ENCODE measurements at places on chromosomes 16 and 17. TPM values are rescaled to one million over a fixed set of nuclear protein-coding genes. Genes with fewer than 3 reads are reported as not detected.

DNA sequence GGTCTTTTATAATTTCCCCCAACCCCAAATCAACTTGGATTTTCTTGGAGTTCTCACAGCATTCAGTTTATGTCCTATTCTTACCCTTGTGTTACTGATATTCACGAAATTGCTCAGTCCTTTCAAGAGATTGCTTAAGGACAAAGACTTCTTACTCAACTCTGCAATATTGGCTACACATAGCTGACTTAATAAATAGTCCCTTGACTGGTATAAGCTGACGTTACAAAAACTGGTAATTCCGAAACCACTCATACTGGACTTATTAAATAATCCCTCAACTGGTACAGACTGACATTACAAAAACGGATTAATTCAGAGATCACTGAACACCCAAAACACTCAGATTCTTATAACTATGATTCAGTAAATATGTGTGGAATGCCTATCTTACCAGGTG, 860 bp downstream of the TIGD7 start:
- no peak for DNase-seq

- DNase-seq = no peak
These were observed 123.4 kb downstream of the ZFHX3 start for GRCh38 chr16:72924537-72924926.

GRCh38 chr16:2702871-2703745, 16.9 kb downstream of the PRSS27 start:
- DNase-seq = peak; percentile 66

Gene SECTM1
- total RNA-seq = 3.9 TPM

DNA sequence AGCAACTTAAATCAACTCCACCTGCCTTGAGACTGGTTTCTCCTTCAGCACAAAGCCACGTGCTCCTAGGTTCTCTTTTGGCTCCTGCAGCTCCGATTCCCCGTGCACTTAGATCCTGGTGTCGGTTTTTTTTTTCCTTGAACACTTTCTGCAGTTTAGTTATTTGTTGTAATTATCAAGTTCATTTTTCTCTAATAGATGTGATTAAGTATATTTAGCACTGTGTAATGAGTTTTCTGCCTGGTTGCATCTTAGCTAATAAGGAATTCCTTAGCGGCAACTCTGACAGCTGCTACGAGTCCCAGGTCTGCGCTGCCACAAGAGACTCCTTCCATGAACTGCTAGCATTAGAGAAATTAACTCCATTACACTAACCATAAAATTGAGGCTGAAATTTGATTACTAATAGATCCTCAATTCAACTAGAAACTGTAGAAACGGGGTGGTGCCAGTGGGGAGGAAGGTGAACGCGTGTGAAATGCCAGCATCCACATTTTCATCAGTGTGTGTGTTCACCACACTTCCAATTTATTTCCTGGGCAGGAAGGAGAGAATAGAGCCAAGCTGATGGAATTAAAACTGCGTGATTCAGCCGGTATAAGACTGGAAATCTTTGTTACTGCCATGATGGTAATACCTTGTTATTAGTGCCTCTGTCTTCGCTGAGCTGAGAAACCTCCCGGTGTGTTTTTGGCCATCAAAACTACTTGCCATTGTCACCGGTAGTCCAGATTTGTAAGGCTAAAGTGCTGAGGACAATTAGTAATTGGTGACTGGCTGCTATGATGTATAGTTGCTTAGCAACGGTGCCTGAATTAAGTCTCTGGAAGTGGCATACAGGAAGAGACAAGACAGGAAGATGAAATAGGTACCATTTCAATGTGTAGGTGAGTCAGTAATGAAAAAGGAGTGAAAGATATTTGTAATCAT, 232.4 kb downstream of the IRX3 start:
- DNase-seq = no peak

Gene SLC46A1
- 6.0 TPM for total RNA-seq

GRCh38 chr17:63390090-63390489, 56.0 kb downstream of the CYB561 start:
- DNase-seq = no peak

Gene CCDC154
- total RNA-seq = 1.3 TPM

DNA sequence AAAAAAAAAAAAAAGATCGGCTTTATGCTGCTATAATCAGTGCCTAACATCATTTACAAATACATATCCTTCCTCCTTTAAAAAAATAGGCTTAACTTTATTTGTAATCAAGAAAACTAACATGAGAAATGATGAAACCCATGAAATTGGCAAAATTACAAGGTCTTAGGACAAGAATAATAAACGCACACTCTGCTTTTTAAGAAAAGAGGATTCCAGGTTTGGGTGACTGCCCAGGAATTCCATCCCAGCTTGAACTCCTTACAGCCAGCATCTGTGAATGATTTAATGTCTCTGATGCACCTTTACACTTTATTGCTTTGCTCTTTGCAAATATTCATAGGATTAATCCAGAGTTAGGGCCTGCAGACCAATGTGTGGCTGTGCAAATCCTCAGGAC, 196.0 kb downstream of the CBLN1 start:
- no peak for DNase-seq

Gene CCL2
- 24.3 TPM for total RNA-seq

- no peak for DNase-seq
These were observed 1.5 kb downstream of the PSMD7 start for GRCh38 chr16:74298104-74298503.

GRCh38 chr16:88561485-88562359, 8.5 kb upstream of the ZC3H18 start:
- no peak for DNase-seq

DNA sequence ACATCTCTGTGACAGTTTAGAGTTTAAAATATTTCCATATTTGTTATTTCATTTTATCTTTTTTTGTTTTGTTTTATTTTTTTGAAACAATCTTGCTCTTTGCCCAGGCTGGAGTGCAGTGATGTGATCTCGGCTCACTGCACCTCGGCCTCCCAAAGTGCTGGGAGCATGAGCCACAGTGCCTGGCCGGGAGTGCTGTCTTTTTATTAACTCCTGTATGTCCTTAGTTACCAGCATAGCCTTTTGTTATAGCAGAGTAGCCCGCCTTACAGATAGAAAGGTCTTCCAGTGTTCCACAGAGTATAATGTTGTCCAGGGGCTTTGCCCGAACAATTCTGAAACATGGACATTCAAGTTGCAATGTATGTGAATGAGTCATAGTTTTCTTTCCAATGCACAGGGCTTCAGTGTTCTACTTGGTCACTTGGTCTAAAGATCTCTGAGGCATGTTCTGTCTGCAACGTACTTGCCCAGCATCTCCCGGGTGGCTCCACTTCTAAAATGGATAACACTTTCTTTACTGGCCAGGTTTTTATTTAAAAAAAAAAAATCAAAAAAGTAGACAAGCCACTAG, 125.6 kb downstream of the KCNJ18 start:
- no peak for DNase-seq

DNA sequence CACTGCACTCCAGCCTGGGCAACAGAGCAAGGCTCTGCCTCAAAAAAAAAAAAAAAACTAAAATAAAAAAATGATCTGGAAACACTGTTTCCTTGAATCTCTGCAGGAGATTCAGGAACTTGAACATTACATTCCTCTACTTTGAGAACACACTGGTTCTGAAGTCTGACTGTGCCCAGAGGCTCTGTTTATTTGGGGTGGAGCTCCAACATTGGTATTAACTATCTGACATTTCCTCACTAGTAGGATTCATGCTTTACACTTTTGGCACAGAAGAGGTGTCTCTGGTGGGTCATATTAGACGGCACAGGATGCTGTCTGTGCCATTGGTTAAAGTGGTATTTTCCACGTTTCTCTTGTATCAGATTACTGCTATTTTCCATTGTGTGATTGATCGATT, 10.4 kb downstream of the SULT1A2 start:
- DNase-seq = no peak

DNA sequence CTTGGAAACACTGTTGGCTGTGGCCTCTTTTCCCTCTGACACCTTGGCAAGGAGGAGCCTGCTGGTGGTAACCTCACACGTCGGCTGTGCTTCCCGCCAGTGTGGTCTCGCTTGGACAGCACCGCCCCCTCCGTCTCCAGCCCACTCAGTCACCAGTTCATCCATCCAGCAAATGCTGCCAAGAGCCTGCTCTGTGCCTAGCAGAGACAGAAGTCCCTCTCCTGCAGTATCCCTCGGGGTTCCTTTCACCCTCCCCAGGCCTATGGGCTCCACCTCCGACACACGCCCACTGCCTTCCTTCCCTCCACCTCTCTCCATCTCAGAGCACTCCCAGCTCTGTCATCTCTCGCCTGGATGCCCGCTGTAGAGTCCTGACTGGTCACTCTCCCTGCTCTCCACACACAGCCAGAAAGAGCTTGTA, 12.3 kb downstream of the CACNG4 start:
- DNase-seq = peak; percentile 21

GRCh38 chr17:74062234-74062633, 141.2 kb upstream of the RPL38 start:
- DNase-seq = no peak

Gene TMEM100
- total RNA-seq = 13.9 TPM
